ENCODE measurements at places on chromosomes 7 and 10.

- DNase-seq: no peak
Observed at GRCh38 chr7:153628825-153629224, 423.4 kb upstream of the DPP6 start.

DNA sequence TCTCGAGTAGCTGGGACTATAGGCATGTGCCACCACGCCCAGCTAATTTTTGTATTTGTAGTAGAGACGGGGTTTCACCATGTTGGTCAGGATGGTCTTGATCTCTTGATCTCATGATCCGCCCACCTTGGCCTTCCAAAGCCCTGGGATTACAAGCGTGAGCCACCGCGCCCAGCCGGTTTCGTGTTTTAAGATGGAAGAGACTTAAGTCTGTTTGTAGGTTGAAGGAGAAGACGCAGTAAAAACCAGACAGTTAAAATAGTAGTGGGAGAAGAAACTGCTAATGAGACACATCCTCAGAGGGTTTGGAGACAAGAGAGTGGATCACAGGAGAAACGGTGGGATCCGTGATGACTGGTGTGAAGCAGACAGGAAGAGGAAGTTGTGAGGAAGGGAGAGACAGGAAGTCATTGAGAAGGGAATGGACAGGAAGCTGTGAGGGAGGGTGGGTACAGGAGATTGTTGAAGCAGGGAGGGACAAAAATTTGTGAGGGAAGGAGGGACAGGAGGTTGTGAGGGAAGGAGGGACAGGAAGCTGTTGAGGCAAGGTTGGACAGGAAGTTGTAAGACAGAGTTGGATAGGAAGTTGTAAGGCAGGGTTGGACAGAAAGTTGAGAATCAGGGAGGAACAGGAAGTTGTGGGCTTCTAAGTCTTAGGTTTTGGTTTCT, 115.5 kb downstream of the WDFY4 start:
- DNase-seq: no peak

- DNase-seq: no peak
Observed at GRCh38 chr10:110851020-110851612, 20.6 kb upstream of the PDCD4 start.

GRCh38 chr7:84339306-84339705, 144.7 kb upstream of the SEMA3A start:
- DNase-seq: no peak

GRCh38 chr10:26481914-26482550, 43.9 kb downstream of the APBB1IP start:
- no peak for DNase-seq
